PC-3 (cell line): ENCODE measurements at places on chromosomes 3 and 15.

DNA sequence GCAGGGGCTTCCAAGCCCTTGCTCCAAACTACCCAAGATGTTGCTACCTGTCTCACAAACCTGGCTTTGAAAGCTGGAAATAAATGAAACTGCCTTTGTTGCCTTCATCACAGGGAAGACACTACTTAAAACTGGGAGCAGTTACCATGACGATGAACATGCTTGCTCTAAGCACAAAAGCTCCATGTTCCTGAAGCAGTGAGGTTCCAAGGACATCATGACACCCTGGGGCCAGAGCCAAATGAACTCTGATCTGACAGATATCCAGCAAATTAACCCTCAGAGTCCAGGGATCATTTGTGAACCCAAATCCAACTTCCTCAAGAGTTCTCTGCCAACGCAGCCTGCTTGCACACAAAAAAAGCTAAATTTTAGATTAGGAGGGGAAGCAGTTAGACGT, 10.7 kb downstream of the TRAIP start:
- DNase-seq = no peak

DNA sequence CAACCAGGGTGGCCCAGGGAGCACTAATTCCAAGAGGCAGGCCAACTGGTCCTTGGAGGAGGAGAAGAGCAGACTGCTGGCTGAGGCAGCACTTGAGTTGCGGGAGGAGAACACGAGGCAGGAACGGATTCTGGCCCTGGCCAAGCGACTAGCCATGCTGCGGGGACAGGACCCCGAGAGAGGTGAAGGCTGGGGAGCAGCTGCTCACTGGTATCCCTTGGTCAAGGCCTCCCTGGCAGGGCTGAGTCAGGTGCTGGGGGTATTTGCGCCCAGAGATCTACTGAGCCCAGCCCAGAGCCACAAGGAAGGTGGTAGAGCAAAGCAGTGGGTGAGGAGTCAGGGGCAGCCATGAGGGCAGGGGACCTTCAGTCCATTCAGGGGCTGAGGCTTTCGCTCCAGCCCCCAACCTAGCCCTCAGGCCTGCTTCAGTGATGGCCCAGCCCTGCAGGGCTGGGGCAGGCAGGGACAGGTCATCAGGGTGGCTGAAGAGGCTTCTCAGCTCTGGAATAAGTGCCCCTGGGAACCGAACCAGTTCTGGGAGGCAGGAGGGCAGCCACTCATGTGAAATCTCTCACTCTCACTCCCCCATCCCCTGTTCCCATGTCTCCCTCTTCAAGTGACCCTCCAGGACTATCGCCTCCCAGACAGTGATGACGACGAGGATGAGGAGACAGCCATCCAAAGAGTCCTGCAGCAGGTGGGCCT, 5.6 kb upstream of the DNAJC17 start:
- no peak for DNase-seq

DNA sequence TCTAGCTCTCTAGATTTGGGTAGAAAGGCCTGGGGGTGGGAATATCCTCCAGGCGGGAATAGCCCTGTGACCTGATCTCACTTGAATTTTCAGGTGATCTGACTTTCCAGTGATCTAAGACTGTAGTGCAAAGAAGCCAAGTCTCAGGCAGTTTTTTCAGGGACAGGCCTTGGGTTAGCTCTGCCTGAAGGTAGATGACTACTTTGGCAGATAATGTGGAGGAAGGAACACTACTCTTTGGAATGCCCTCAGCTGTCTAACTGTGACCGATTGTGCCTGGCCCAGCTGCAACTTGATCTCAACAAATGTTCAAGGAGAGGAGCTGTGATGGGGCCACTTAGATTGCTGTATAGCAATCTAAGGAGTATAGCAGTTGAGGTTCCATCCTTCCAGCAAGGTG, 193.7 kb downstream of the TCF12 start:
- no peak for DNase-seq

DNA sequence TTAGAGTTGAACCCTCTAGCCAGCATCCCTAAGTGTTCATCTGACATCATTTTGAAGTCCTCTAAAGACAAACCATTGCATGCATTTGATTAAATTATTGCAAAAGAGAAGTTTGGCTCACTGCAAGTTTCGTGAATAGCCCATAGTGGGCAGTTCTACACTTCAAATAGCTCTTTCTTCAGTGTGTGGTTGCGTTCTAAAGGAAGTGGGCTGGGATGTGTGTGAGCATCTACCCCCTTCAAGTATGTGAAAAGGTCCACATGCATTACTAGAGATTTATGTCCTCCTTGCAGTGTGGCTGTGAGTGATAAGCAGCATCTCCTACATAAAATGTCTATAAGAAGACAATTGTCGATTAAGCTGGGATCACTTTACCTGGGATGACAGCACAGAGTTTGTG, 54.6 kb downstream of the SST start:
- no peak for DNase-seq

GRCh38 chr15:25683911-25684310, 179.2 kb downstream of the ATP10A start:
- DNase-seq = no peak

DNA sequence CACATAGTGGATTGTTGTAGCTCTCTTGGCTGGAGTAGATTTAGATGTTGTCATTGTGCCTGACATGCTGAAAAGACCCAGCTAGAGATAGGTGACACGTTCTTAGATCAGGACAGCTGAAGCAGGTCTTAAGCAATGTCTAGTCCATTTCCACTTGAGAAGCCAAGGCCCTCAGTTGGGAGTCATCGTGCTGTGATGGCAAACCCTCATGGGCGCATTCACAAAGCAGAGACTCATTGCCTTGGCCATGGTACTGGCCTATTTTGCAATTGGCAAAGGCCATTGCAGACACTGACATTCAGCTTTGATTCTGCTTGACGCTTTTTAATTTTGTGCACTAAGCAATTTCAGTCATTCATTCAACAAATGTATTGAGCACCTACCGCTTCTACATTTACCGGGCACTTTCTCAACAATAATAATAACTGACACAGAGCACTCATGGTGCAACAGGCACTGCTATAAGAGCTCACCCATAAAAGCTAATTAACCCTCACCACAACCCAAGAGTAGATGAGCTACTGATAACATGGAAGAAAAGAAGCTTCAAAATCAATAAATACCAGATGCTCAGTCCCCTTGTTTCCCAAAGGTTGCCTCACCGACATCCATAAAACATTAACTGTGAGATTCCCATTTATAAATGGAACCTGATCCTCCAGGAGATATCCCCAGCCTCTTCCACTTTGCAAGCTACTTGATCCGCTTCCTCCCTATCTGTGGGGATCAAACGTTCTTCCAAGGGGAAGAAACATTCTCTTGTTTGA, 200.1 kb downstream of the TLE3 start:
- DNase-seq = no peak

DNA sequence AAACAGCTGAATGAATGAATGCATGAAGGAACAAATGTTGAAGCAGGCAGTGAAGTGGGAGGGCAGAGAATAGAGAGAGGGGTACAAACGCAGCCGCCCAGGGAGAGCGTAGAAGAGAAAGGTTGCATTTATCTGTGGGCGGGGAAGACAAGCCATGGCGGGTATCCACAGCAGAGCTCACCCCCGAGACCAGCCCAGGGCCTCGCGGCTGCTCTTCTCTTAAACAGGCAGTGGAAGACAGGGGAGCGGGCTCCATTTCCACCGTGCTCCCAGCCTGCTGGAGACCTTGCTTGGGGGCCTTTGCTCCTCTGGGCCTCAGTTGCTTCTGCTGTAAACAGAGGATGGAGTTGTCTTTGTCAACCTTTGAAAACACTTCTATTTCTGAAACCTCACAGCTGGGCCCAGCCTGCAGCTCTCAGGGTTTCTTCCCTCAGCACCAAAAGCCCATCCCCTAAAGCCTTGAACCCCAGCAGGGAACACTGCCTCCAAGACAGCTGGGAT, 259.5 kb downstream of the UACA start:
- no peak for DNase-seq

GRCh38 chr3:16728770-16729745, 123.8 kb upstream of the DAZL start:
- DNase-seq = peak; percentile 90
